ENCODE measurements at places on chromosomes 2 and 18. TPM values are rescaled to one million over a fixed set of nuclear protein-coding genes. Genes with fewer than 3 reads are reported as not detected.

Gene ACOXL
- polyA plus RNA-seq: 1.1 TPM

Gene SKA1
- polyA plus RNA-seq: 10.0 TPM

Gene TACR1
- polyA plus RNA-seq: 2.9 TPM

Gene IL1F10
- not detected for polyA plus RNA-seq

Gene DNAJC5G
- 2.0 TPM for polyA plus RNA-seq

Gene RETSAT
- polyA plus RNA-seq: 26.7 TPM

Gene IER3IP1
- polyA plus RNA-seq: 36.3 TPM

Gene FAM110C
- polyA plus RNA-seq: 15.4 TPM

Gene XDH
- 0.50 TPM for polyA plus RNA-seq

Gene NR4A2
- 0.42 TPM for polyA plus RNA-seq

Gene ST3GAL5
- 14.7 TPM for polyA plus RNA-seq

Gene ELOA2
- polyA plus RNA-seq: not detected

Gene UBE2E3
- 250 TPM for polyA plus RNA-seq

Gene FZD7
- polyA plus RNA-seq: 64.1 TPM

Gene CIB4
- 0.48 TPM for polyA plus RNA-seq

Gene FBXO15
- 6.5 TPM for polyA plus RNA-seq

Gene NEB
- polyA plus RNA-seq: 30.6 TPM

Gene PPP1R1C
- polyA plus RNA-seq: 3.5 TPM

Gene CREG2
- polyA plus RNA-seq: 0.65 TPM

Gene CNGA3
- not detected for polyA plus RNA-seq

Gene TLK1
- polyA plus RNA-seq: 64.0 TPM

Gene LCT
- 0.03 TPM for polyA plus RNA-seq

Gene TMEM87B
- 29.9 TPM for polyA plus RNA-seq

Gene MROH2A
- polyA plus RNA-seq: 0.28 TPM

Gene DNER
- 67.2 TPM for polyA plus RNA-seq

Gene MRPS9
- 59.9 TPM for polyA plus RNA-seq

Gene ALK
- polyA plus RNA-seq: 0.55 TPM

Gene DTNA
- polyA plus RNA-seq: 22.7 TPM

Gene TMEM131
- polyA plus RNA-seq: 58.1 TPM

Gene SCYGR7
- not detected for polyA plus RNA-seq

Gene TBR1
- polyA plus RNA-seq: 0.03 TPM

Gene PIEZO2
- polyA plus RNA-seq: 23.7 TPM

Gene MTHFD2
- polyA plus RNA-seq: 31.7 TPM

Gene SERPINB2
- polyA plus RNA-seq: 0.10 TPM

Gene PELI1
- 41.9 TPM for polyA plus RNA-seq

Gene PIK3C3
- polyA plus RNA-seq: 92.5 TPM

Gene RPE
- polyA plus RNA-seq: 67.2 TPM

Gene GKN1
- not detected for polyA plus RNA-seq

Gene CYB5A
- polyA plus RNA-seq: 258 TPM

Gene RAB6C
- 0.75 TPM for polyA plus RNA-seq

Gene SAG
- polyA plus RNA-seq: 0.13 TPM

Gene CNDP1
- 1.6 TPM for polyA plus RNA-seq

Gene CNNM3
- polyA plus RNA-seq: 35.2 TPM

Gene ASXL3
- polyA plus RNA-seq: 7.8 TPM

Gene STK11IP
- polyA plus RNA-seq: 31.2 TPM

Gene HAAO
- polyA plus RNA-seq: 38.9 TPM

Gene LHCGR
- polyA plus RNA-seq: 0.37 TPM
